Posterior vena cava (tissue), 2 donors: ENCODE measurements at places on chromosomes 6 and 20. TPM values are rescaled to one million over a fixed set of nuclear protein-coding genes. Genes with fewer than 3 reads are reported as not detected.
A peak's percentile ranks its signal among the peaks of the same experiment; 100 is the strongest.

Gene HEY2
- 11.3 TPM for total RNA-seq

Gene FHL5
- total RNA-seq: 56.0 TPM

- DNase-seq: no peak
Observed at GRCh38 chr6:4999586-4999985, 4.3 kb downstream of the RPP40 start.

- peak; percentile 53 for DNase-seq
Observed at GRCh38 chr20:41167481-41168253, 30.3 kb downstream of the PLCG1 start.

DNA sequence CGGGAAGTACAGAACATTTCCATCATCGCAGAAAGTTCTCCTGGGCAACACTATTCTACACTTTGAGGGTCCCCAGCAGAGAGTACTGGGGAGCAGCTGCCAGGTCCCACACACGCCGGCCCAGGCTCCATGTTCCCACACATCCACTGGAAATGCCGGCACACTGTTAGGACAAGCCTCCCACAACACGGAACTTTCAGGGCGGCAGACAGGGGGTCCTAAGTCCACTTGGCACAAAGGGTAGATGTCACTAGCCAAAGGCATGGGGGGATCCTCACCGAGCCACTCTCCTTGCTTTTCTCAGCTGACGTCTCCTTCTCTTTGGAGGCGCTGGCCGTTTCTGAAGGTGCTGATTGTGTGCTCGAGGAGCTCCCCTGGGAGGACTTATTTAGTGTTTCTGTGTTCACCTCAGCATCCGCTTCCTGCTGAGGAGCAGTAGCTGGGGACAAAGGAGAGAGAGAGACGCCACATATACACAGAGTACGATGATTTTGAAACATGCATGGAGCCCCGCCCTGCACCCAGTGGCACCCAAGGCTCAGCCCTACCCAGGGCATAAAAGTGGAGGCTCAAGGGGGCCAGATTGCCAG, 135.4 kb downstream of the ZMYND8 start:
- DNase-seq: peak; percentile 70
